ENCODE measurements at places on chromosomes 3 and 15. TPM values are rescaled to one million over a fixed set of nuclear protein-coding genes. Genes with fewer than 3 reads are reported as not detected.

The GP9 gene
- 6.8 TPM for polyA plus RNA-seq

The ZBBX gene
- not detected for polyA plus RNA-seq

The PSTPIP1 gene
- polyA plus RNA-seq = 34.1 TPM

The NANOGP8 gene
- not detected for polyA plus RNA-seq

The GOLGA8N gene
- polyA plus RNA-seq = not detected

The PLSCR4 gene
- polyA plus RNA-seq = not detected

The WDR93 gene
- not detected for polyA plus RNA-seq

The NRG4 gene
- not detected for polyA plus RNA-seq

The TRPM1 gene
- polyA plus RNA-seq = not detected

The RHCG gene
- not detected for polyA plus RNA-seq

GRCh38 chr3:158486200-158486599, 84.8 kb upstream of the MLF1 start:
- DNase-seq = no peak

DNA sequence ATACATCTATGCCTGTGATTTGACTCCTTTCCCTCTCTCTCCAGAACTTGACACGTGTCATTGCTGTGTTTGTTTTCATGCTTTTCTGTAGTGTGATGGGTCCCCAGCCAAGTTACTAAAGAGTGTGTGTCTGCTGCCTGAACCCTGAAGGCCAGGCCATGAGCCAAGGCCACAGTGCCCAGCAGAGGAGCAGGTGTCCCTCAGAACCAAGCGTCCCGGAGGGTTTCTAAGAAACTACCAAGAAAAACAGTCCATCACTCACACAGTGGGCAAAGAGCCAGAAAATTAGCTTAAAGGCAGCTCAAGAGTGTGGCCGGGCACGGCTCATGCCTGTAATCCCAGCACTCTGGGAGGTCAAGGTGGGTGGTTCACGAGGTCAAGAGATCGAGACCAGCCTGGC, 35.2 kb downstream of the FBXO45 start:
- DNase-seq = no peak

DNA sequence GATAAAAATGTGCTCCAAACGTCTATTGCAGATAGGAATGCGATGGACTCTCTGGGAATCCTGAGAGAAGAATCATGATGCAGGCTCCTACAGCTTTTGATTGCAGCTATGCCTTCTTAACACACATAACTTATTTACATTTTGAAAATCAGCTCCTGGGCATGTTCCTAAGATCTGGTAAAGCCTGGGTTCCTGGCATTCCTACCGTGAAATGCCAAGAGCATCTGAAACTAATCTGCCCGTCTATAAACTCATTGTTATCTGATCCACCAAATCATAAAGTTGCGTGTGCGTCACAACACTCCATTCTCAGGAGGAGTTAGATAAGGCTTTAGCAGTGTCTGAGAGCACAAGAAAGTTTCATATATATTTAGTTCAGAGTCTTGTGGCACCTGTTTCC, 79.0 kb upstream of the VGLL3 start:
- DNase-seq = no peak

GRCh38 chr3:49673121-49673714, 933 bp upstream of the APEH start:
- no peak for DNase-seq

DNA sequence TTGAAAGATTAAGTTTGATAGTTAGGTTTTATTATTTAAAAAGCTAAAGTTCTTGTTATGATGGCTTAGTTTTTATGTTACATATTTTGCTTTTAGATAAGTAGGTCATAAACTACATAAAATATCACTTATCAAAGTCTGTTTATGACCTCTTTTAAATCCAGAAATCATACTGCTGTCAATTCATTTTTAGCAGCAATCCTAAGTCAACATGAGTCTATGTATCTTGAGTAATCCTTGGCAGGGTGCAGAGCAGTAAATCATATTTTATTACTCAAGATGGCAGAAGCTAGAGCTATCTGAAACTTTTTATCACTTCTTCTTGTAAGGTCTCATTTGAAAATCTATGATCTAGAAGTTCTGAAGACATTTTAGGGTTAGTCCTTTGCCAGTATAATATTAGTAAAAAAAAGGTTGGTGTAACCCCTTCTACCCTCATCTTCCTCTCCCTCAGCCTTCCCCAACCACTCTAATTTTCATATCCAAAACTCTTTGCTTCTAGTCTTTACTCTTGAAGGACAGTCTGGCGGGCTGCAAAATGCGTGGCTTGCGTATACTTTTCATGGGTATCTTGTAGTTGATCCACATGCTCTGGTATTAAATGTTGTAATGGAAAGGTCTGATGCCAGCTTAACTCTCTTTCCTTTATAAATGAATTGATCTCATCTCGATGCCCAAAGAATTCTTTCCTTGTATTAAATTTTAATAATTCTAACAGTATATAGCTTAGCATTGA, 134.0 kb upstream of the THRB start:
- no peak for DNase-seq

- no peak for DNase-seq
These were observed 193.1 kb downstream of the XXYLT1 start for GRCh38 chr3:195077611-195078540.

DNA sequence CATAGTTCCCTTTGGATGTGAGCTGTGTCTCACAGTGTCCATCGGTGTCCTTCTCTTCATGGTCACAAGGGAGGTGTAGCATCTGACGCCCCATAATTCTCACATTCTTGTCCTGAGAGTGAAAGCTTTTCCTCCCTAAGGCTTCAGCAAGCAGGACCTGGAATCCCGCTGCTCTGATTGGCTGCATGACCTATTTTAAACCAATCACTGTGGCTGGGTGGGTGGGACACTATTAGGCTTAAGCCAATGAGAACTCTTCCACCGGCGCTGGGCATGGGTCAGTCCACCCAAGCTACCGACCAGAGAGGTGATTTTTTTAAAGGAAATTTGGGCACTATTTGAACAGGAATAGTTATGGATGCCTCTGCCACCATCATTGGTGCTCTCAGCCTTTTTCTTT, 385.9 kb downstream of the MFSD1 start:
- no peak for DNase-seq

DNA sequence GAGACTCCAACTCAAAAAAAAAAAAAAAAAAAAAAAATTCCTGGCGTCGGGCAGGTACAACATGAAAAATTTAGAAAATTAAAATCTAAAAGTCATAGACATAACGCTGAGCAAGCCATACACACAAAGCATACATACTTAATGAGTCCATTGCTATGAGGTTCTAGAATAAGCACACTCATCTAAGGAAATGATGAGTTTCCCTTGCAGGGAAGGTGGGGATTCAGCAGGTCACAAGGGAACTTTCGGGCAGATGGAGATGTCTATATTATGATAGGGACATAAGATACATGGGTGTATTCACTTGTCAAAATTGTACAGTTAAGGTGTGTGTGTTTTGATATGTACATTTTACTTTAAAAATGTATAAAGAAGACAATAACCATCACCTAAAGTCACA, 120.2 kb upstream of the LIPC start:
- no peak for DNase-seq

GRCh38 chr3:42149532-42149931, 58.4 kb downstream of the TRAK1 start:
- DNase-seq = no peak

DNA sequence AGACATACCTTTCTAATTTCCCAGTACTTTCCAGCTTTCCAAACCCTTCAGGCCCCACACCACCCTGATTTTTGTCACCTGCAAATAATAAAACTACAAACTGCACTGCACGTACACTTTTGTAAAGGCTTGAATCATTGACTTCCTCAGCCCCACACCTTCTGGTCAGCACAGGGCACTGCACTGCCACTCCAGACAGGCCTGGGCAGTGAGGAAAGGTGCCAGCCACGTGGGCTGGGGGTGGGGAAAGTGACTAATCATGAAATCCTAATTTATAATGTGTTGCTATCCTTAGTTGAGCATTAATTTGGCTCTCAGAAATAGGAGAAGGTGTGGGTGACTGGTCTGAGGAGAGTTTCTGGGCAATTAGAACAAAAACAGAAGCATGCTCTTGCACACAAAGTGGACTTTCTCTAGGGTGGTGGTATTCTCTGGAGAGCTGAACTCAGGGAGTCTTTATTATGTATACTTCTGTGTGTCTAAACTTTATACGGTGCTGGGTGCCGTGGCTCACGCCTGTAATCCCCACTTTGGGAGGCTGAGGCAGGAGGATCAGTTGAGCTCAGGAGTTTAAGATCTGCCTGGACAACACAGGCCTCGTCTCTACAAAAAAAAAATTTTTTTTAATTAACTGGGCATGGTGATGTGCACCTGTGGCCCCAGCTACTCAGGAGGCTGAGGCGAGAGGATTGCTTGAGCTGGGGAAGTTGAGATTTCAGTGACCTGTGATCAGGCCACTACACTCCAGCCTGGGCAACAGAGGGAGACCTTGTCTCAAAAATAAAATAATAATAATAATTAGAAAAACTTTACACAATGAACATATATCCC, 58.2 kb upstream of the FLNB start:
- DNase-seq = no peak

DNA sequence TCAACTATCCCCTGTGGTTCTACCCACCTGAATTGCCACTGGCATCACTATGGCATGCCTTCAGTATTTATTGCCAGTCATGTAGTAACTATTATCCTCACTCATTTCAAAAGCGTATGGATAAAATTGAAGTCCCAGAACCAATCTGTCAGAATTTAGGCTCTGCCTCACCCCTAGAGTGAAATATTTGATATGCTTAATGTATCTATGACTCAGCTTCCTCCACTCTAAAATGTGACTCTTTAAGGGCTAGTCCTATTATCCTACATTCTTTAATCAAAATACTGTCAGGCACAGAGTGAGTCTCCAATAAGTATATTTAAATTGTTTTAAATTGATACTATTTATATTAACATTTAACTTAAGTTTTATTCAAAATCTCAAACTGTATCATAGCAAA, 27.6 kb downstream of the ARPP21 start:
- no peak for DNase-seq

GRCh38 chr3:138114988-138115971, at the start of gene DZIP1L:
Gene DZIP1L, minus strand, starts transcription at chr3:138115608. Its CDS starts 11,637 bp downstream, at chr3:138103971.
- DNase-seq = peak; percentile 9

DNA sequence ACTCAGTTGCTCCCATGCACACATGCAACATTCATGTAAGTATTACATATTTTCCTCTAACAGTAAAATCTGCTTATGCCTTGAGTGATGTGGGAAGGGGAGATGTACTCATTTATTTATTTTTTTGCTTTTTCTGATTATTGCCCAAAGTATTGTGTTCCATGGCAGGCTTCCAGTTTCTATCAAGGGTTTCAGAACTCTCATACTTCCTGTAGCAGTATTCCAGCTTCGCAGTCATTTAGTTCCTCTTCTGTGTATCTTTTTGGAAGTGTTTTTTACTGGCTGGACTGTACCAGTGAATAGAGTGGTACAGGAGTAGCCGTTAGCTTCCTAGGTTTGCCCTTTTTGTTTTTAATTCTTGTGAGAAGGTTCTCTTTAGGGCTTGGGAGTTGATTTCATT, 26.9 kb downstream of the RAB11A start:
- DNase-seq = no peak

GRCh38 chr3:45497963-45498362, 96.6 kb upstream of the LIMD1 start:
- no peak for DNase-seq

GRCh38 chr3:38163841-38164642, 1.3 kb upstream of the OXSR1 start:
- no peak for DNase-seq

GRCh38 chr15:80514071-80514780, 110.0 kb downstream of the ARNT2 start:
- DNase-seq = no peak

DNA sequence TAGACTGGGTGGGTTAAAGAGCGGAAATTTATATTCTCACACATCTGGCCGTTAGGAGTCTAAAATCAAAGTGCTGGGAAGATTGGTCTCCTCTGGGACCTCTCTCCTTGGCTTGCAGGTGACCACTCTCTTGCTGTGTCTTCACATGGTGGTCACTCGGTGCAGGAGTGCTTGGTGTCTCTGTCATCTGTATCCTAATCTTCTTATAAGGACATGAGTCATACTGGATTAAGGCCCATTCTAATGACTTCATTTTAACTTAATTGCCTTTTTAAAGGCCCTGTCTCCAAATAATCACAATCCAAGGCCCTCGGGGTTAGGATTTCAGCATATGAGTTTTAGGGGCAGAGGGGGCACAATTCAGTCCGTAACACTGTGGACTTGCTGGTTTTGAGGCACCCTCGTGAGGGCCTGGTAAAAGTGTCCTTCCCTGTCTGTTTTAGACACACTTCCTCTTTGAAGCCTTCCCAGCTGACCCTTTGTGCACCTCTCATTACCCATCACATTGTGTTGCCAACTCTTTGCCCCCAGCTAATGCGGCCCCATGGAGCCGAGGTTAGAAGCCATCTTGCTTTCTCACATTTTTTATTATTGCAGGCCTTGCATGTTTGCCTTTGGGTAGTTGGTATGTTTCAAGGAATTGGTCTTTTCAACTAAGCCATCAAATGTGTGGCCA, 3.2 kb downstream of the XYLB start:
- DNase-seq = no peak

DNA sequence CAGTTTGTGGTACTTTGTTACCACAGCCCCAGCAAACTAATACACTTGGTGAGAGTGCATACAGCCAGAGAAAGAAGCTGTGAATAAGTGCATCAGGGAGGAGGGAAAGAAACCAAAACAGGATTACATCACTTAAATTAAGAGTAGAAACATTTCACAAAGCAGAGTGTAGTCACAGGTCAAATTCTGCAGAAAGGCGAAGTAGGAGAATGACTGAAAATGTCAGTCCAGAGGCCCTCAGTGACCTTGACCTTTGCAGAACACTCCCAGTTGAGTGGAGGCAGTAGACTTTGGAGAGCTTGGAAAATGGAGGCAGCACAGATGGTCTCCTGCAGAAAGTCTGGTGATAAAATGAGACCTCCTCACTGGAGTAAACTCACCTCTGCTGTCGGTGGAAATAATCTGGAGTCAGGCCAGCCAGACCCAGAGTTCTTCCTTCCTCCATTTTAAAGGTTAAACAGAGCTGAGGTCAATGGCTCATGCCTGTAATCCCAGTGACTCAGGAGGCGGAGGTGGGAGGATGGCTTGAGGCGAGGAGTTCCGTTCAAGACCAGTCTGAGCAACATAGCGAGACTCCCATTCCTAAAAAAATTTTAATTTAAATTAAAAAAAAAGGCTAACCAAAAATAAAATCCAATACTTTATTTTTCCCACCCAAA, 5.0 kb downstream of the CD86 start:
- no peak for DNase-seq

GRCh38 chr3:117647435-117647834, 937.9 kb downstream of the TUSC7 start:
- no peak for DNase-seq

- no peak for DNase-seq
These were observed 321.5 kb upstream of the ICE2 start for GRCh38 chr15:60800299-60801072.

DNA sequence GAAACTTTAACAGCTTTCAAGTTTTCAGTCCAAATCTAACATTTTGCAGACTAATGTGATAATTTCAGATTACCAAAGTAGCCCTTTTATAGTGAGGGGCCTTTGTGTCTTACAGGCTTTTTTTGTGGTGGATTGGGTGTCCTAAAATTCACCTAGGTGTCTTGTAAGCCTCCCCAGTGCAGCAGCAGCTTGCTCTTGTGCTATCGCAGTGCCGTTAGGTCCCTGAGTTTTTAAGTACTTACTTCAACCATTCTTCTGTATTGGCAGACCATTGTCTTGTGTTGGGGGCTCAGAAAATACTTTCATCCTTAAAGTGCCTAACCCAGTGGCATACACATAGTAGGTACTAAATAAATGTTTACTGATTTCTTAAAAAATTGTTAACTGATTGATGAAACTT, 2.1 kb downstream of the PDE8A start:
- no peak for DNase-seq
